ENCODE measurements at places on chromosomes 13 and 19.

DNA sequence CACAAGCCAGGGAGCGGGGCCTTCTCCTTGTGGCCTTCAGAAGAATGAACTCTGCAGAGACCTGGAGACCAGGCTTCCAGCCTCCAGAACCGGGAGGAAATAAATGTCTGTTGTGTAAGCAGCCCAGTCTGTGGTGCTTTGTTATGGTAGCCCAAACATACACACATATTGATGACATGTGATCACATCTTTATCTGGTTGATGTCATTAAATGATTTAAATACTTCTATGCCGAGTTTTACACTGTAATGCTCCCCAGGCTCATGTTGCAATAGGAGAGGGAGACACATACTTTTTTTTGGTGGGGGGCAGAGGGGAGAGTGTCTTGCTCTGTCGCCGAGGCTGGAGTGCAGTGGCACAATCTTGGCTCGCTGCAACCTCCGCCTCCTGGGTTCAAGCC, 188.0 kb upstream of the IRS2 start:
- DNase-seq = no peak

GRCh38 chr13:79621449-79621848, 140.5 kb downstream of the NDFIP2 start:
- DNase-seq = no peak

DNA sequence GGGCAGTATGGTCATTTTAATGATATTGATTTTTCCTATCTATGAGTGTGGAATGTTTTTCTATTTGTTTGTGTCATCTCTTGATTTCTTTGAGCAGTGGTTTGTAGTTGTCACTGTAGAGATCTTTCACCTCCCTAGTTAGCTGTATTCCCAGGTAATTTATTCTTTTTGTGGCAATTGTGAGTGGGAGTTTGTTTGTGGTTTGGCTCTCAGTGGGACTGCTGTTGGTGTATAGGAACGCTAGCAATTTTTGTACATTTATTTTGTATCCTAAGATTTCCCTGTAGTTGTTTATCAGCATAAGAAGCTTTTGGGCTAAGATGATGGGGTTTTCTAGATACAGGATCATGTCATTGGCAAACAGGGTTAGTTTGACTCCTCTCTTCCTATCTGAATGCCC, 28.9 kb downstream of the NBEA start:
- no peak for DNase-seq

DNA sequence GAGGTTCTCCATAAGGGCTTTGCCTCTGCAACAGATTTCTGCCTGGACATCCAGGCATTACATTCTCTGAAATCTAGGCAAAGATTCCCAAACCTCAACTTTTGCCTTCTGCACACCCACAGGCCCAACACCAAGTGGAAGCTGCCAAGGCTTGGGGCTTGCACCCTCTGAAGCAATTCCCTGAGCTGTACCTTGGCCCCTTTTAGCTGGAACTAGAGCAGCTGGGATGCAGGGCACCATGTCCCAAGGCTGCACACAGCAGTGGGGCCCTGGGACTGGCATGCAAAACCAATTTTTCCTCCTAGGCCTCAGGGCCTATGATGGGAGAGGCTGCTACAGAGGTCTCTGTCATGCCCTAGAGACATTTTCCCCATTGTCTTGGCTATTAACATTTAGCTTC, 943.2 kb downstream of the PCDH17 start:
- no peak for DNase-seq

DNA sequence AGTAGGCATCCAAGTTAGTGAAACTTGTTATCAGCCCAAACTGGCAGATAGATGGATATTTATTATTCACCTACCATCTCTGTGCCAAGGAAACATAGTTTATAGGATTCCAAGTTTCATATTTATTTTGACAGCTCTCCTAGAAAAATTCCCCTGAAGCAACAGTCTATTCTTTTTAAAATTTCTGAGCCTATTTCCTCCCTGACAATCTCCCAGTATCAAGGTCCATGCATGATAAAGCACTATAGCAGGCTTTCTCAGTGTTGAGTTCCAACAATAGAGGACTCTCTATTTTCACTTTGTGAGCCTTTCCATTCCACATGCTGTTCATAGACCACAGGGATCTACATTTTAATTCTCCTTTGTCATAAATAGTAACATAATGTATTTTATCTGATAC, 312.6 kb downstream of the SLITRK6 start:
- no peak for DNase-seq

- DNase-seq = no peak
These were observed 2.4 kb upstream of the LYL1 start for GRCh38 chr19:13104848-13105711.

- no peak for DNase-seq
These were observed 6.4 kb downstream of the LYL1 start for GRCh38 chr19:13095934-13096927.

- DNase-seq = peak; percentile 63
These were observed 62.0 kb downstream of the GPR12 start for GRCh38 chr13:26698392-26699196.

GRCh38 chr19:40280608-40281221, 4.4 kb downstream of the AKT2 start:
- DNase-seq = no peak

- no peak for DNase-seq
These were observed 10.2 kb upstream of the ANKRD10 start for GRCh38 chr13:110925023-110925612.

GRCh38 chr19:16860118-16860517, 28.7 kb upstream of the F2RL3 start:
- no peak for DNase-seq

- no peak for DNase-seq
These were observed 9.9 kb upstream of the FBXW9 start for GRCh38 chr19:12706332-12706718.

DNA sequence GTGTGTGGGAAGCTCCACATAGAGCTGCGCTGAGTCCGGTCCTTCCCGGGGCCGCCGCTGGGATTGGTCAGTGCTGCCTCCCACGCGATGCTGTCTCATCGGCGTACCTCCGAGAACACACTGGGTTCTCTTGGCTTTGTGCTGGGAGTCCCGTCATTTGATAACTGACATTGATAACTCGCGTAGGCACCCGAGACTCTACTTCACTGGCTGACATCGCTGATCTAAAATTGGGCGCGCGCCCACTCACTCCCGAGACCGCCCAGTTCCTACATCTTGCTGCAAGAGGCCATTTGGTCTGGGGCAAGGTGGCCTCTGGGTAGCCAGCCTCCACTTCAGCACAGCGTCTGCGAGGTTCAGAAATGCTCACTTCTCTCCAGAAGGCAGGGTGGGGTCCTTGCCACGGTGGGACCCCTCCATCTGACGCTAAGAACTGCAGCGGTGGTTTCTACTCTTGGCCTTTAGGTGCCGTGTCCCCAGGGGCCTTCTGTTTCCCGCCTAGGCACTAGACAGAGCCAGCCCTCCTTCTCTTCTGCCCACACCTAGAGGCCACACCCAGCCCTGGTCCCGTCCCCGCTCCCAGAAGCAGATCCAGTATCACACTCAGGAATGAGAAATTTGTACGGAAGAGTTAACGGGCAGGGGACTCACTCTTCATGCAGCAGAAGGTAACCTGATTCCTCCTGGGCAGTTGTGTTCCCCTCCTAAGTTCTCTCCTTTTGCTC, 40.7 kb upstream of the ATP11A start:
- DNase-seq = no peak

DNA sequence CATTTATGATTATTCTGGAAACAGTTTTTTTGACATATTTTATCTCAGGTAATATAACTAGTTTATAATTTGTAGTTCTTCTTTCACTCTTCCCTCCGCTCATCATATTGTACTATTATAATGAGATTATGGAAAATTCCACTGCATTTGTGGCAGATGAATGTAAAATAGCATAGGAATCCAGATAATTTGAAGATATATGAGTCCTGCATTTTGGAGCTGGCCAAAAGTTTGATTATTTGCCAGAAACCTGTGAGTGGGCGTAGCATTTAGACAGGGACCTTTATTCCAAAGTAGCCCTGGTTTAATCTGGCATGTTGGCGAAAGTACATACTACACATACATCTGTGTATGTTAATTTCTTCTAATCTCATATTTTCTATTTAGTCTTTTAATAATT, 65.2 kb downstream of the FNDC3A start:
- no peak for DNase-seq
